ENCODE measurements at places on chromosomes 11 and 22.

DNA sequence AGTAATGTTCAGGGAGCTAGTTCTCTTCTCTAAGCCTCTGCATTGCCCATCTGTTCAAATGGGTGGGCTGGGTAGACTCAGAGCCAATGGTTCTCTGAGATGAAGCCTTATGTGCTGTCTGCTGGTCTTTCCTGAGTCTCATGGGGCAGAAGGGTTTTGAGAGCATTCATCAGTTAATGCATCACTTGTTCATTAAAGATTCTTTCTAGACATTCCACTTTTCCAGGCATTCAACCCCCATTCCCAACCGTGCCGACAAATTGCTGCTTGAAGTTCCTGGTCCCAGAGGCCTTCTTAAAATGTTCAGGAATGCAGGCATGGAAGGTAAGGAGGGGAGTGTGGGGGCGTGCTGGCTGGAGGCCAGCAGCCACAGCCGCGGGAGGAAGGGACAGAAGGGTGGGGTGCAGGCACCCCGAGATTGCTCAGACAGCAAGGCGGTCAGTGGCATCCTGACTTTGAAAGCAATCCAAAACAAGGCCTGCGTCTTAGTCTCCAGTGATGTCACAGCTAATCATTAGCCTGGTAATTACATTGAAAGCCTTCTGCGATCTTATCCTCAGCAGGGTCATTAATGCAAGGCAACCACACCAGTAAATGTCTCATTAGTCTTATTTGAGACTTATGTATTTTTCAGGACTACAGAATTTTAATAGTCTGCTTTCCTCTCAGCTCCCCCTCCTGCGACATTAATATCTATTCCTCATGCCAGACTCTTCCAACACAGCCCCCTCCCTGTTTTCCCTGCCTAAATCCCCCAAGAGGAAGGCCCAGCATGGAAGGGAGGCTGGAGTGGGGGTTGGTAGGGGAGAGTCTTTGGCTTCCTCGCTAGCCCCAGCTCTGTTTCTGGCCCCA, 328.8 kb downstream of the MIAT start:
- DNase-seq, result no peak

GRCh38 chr22:35484651-35485556, 55.7 kb upstream of the RASD2 start:
- DNase-seq, result no peak

GRCh38 chr11:76790251-76790650, 7.1 kb downstream of the TSKU start:
- no peak for DNase-seq

DNA sequence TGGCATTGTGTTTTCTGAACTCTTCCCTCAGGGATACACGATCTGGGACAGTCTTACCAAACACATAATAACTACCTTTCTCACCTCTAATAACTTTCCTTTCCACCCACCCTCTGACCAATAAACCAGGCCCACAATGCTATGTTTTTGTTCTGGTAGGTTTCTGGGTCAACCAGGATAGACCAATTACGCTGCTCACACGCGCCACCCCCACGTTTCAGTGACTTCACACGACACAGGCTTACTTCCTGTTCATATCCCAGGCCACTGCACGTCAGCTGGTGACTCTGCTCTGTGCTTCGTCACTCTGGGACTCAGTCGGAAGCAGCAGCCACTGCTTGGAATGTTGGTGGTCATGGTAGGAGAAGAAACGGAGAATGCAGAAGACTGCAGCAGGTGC, 2.5 kb downstream of the KRTAP5-4 start:
- no peak for DNase-seq

- DNase-seq, result no peak
Measured at GRCh38 chr11:22341588-22341931, 3.4 kb downstream of the SLC17A6 start.
